ENCODE measurements at places on chromosomes 3 and 15.

DNA sequence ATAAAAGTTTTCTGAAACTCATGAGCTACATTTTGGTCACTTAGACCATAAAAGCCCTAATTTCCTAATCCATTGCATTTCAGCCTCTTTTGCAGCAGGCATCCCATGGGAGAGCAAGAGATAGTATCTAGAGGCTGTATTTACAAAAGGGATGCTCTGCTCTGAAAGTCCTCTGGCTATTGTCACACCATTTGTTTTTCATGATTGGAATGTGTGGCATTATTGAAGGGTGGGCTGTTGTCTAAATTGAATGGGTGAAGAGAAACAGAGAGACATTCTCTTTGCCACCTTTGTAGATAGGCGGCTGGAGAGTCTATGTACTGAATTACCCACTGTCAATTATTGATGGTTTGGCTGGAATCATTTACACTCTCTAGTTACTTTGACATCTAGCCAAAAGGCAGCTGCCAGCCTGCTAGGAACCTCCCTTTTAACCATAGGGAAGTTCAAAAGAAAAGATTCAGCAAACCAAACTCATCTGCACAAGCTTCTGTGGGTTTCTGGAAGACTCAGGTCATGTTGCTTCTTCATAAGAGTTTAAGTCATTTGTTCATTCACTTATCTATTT lies 89.8 kb upstream of the RARB start:
- DNase-seq, result no peak

GRCh38 chr3:41482134-41482533 lies 282.8 kb downstream of the CTNNB1 start:
- DNase-seq, result no peak

DNA sequence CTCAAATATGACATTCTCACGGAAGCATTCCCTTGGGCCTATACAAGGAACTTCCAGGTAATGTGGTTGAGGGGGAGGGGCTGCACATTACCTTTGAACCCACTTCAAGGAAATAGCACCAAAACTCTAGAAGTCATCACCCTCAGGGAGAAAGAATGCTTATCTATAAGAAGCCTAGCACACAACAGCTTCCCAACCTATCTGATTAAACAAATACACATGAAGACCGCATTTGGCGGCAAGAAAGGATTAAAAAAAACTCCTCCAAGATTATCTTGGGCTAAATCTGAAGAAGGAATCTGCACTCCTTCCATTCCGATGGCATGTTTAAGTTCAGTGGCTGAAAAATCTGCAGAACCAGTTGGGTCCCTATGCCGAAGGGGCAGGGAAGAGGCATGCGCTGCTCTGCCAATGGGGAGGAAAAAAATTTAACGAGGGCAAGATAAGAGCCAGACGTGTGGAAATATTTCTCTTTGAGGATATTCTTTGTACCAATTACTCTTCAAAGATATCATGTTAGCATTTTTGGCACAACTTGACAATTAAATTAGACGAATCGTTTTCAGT lies 82.0 kb upstream of the WNT5A start:
- no peak for DNase-seq

DNA sequence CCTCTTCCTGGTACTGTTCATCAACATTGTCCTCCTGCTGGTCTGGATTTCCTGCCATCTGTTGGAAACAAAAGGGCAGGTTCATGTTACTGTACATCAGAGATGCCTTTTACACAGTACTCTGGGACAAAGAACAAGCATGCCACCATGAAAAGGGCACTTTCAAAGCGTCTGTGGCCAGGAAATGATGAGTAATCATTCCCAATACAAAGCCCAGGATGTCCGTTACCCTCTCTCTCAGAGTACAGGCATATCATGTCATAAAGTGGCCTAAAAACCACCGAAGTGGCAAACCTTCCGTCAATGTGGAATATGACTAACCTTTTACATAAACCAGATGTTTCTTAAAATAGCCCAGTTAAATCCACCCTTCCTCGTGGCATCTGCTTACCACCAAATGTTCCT lies 71.2 kb downstream of the GOLIM4 start:
- no peak for DNase-seq
